ENCODE measurements at places on chromosomes 4 and X.

GRCh38 chr4:98873059-98873458, 55.9 kb downstream of the EIF4E start:
- peak; percentile 70 for DNase-seq

- DNase-seq = no peak
These were observed 57.9 kb downstream of the PASD1 start for GRCh38 chrX:151621422-151621821.

GRCh38 chrX:49754233-49754857, 58.6 kb upstream of the PAGE1 start:
- DNase-seq = peak; percentile 50

DNA sequence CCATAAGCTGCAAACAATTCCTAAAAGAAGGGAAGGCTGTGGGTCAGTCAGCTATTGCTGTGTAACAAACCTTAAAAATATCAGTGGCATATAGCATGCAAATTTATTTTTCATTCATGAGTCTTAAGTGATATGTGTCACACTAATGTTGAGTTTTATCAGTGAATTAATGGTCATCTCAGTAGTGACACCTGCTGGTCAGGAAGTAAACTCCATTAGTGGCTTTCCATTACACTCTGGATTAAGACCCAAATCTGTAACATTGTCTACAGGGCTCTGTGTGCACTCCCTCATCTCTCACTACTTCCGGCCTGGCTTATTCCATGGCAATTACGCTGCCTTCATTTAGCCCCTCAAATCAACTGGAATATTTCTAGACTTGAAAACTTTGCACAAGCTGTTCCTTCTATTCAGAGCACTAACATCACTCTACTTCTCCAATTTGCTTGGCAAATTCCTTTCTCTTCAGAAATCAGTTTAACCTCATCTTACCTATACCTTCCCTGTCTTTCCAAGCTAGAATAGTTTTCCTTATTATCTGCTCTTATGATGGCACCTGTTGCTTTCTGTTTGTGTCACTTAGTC, 217.3 kb upstream of the TAPT1 start:
- peak; percentile 61 for DNase-seq

DNA sequence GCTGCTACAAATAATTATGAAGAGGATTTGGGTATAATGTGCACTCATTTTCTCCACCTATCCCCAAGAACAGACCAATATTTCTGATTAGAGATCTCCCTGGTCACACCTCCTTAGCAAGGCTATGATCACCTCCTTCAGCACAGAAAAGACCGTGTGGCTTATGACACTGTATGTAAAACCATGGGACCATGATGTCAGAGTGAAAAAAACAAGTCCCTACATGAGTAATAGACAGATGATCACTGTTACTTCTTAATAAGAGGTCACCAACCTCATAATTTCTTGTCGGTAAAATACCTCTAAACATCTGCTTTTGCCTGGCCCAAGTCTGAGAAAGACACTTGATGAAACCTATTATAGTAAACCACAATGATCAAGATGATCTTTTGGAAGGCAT, 330.6 kb upstream of the F9 start:
- no peak for DNase-seq

- DNase-seq = no peak
These were observed 163.0 kb upstream of the TET2 start for GRCh38 chr4:104983615-104984179.

DNA sequence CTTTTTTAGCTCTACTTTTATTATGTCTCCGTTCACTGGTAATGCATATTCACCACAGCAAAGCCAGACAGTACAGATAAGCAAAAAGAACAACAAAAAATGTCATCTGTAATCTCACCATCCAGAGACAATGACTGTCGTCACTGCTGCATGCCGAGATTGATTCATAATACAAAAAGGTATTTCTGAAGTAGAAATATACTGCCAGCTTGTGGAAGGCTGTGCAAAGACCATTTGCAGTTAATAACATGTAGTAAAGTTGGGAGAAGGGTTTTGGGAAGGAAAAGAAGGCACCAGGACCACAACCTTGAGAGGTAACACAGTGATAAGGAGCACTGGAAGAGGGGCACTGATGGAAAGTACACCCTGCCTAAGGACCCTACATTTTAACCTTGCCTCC, 223.0 kb upstream of the ZIC3 start:
- DNase-seq = no peak

DNA sequence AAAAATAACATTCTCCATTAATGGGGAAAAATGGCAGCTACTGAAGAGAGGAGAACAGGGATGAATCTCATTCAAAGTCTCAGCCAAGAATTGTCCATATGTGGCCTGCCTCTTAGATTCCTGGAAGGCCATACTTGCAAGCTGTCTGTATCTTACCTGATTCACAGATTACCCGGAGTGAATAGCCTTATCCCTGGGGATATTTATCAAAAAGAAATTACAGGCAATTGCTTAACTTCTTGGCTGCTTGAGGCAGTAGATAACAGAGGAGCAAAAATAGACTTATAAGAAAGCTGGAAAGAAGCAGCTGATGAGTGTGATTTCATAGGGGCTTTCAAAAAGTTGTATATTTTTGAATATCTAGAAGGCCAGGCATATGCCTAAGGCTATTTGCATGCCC, 68.8 kb upstream of the PPP1R2C start:
- DNase-seq = peak; percentile 6

Measured in cardiac fibroblast (primary cell).